ENCODE measurements at places on chromosomes 13 and 19.

- DNase-seq, result no peak
Observed at GRCh38 chr13:66994517-66995202, 235.5 kb downstream of the PCDH9 start.

DNA sequence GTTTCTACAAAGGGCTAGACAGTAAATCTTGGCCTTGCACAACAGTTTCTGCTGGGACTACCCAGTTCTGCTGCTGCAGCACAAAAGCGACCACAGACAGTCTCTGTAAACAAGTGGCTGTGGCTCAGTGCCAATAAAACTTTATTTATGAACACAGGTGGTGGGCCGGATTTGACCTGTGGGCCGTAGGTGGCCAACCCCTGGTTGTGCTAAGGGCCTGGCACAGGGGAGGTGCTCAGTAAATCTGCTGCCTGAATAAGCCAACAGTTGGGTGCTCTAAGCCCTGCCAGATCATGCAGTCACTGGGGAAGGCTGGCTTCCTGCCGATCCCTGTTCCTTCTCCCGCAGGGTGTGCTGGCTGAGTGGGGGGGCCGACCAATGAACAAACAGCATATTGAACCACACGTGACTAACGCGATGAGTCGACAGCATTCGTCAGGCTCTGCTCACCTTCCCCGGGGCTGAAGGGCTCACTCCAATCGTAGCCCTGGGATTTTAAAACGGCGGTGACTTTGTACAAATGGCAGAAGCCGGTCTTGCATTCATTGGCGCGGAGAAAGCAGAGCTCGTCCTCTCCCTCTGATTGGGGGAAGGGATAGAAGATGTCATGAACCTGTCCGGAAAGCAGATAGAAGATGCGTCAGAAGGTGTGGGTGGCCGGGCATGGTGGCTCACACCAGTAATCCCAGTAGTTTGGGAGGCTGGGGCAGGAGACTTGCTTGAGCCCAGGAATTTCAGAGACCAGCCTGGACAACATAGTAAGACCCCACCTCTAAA lies 24.3 kb upstream of the MYDGF start:
- DNase-seq, result peak; percentile 90

DNA sequence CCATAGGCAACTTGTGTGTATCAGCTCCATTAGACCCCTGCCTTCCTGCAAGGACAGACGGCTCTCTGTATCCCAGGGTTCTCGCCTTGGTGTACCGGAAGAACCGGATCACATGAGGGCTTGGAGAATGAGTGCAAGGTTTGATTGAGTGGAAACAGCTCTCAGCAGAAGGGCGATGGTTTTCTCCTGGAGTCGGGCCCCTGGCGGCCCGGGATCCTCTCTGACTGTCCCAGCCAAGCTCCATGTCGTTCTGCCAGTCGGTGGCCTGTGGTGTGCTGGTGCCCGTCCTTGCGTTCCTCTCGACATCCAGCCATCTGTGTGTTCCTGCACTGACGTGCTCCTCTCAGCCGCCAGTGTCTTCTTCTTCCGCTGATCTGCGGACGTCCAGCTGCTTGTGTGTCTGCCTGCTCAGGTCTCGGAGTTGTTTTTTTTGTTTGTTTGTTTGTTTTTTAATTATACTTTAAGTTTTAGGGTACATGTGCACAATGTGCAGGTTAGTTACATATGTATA lies 16.1 kb downstream of the LILRB1 start:
- no peak for DNase-seq

- no peak for DNase-seq
Observed at GRCh38 chr13:33610438-33611120, 207.4 kb upstream of the RFC3 start.

DNA sequence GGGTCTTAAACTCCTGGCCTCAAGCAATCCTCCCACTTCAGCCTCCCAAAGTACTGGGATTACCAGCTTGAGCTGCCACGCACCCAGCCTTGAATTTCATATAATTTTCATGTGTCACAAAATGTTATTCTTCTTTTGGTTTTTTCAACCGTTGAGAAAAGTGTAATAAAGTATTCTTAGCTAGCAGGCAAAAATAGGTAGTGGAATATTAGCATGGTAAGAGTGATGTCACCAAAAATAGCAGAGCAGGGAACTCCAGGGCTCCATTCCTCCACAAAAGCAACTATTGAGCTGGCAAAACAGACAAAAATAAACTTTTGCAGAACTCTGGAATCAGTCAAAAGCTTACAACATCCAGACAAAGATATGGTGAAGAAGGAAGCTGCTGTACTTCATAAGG lies 43.9 kb downstream of the FBN3 start:
- no peak for DNase-seq
